ENCODE measurements at places on chromosomes 7 and 10.
A peak's percentile ranks its signal among the peaks of the same experiment; 100 is the strongest.

DNA sequence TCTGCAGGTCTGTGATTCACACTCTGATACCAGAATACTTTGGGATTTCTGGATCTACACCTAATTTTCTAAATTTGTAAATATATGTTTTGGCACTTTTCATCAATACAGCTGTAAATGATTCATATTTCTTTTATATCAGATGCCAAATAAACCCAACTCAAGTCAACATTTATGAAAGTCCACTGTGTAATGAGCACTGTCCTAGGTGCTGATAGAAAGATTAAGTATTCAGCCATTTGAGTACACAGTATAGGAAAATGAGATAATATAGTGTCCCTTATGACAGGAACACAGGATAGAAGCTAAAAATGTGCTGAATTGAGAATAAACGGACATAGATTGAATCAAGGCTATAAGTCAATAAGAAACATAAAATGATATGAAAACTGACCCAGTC lies 6.4 kb downstream of the ANXA7 start:
- no peak for DNase-seq
- no peaks in the 10 kb centered on the region for H3K4me1 ChIP-seq
- no peaks in the 10 kb centered on the region for H3K36me3 ChIP-seq
- no peak overlapping the region for H3K27ac ChIP-seq
- H3K27me3 ChIP-seq: no peaks in the 10 kb centered on the region

- H3K4me3 ChIP-seq: no peak overlapping the region
- no peak overlapping the region for H3K27ac ChIP-seq
- peaks cover 1% of the 10 kb centered on the region for H3K4me1 ChIP-seq
- H3K36me3 ChIP-seq: no peaks in the 10 kb centered on the region
- H3K27me3 ChIP-seq: no peaks in the 10 kb centered on the region
Observed at GRCh38 chr10:102616066-102616770, 28.1 kb upstream of the TRIM8 start.

DNA sequence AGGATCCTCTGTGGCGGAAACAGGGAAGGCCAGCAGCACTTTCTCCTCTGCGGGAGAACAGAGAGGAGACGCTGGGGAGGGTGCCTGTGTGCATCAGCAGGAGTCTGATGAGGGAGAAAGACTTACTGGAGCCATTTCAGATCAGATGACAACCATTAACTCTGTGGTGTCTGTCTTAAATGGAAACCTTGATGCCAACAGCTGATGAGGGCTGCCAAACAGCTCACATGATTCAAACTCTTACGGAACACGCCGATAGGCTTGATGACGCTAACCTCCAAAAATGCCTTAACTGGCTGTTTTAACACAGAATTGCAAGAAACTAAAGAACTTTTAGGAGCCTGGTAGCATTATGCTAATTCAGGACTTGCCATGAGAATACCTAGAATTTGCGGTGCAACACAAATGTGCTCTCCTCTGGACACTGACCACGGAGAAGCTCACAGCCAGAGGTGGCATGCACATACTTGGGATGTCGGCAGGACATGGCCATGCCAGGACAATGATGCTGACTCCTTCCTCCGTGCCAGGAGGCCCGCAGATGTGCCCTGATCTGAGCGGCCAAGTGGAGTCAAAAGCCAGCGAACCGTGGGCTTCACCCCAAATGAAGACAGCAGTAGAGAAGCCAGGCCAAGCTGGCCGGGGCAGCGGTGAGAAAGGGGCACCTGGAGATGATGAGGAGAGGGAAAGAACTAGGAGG lies 154.9 kb downstream of the ZMYND11 start:
- no peak overlapping the region for H3K4me3 ChIP-seq
- DNase-seq: no peak
- no peaks in the 10 kb centered on the region for H3K27me3 ChIP-seq
- no peaks in the 10 kb centered on the region for H3K36me3 ChIP-seq
- H3K4me1 ChIP-seq: no peaks in the 10 kb centered on the region

- no peak overlapping the region for H3K27ac ChIP-seq
- H3K4me1 ChIP-seq: no peaks in the 10 kb centered on the region
- no peak overlapping the region for H3K4me3 ChIP-seq
- no peaks in the 10 kb centered on the region for H3K27me3 ChIP-seq
- DNase-seq: peak; percentile 19
- no peaks in the 10 kb centered on the region for H3K36me3 ChIP-seq
Observed at GRCh38 chr10:2798336-2799022, 268.9 kb upstream of the PFKP start.

DNA sequence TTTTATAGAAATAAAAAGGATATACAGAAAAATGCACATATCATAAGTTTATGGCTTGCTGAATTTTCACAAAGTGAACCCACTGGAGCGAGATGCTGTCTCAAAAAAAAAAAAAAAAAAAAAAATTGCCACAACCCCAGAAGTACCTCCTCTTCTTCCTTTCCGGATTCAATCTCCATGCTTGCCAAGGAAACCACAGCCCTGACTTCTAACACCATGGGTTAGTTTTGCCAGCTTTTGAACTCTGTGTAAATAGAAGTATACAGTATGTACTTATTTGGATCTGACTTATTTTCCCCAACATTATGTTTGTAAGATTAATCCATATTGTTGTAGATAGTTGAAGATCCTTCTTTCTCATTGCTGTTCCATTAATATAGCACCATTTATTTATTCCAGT lies 40.0 kb downstream of the FANK1 start:
- no peaks in the 10 kb centered on the region for H3K36me3 ChIP-seq
- H3K27ac ChIP-seq: no peak overlapping the region
- no peaks in the 10 kb centered on the region for H3K4me1 ChIP-seq
- H3K4me3 ChIP-seq: no peak overlapping the region

- H3K27me3 ChIP-seq: no peaks in the 10 kb centered on the region
- H3K4me3 ChIP-seq: no peak overlapping the region
- DNase-seq: no peak
- no peaks in the 10 kb centered on the region for H3K36me3 ChIP-seq
Observed at GRCh38 chr7:91411060-91411459, 146.8 kb downstream of the FZD1 start.

GRCh38 chr10:37236093-37236492 lies 110.7 kb downstream of the ANKRD30A start:
- no peak overlapping the region for H3K27ac ChIP-seq
- no peak overlapping the region for H3K4me3 ChIP-seq
- DNase-seq: no peak
- H3K36me3 ChIP-seq: no peaks in the 10 kb centered on the region
- no peaks in the 10 kb centered on the region for H3K27me3 ChIP-seq

All from mesendoderm (in vitro differentiated cells).